ENCODE measurements at places on chromosomes 3 and 15. TPM values are rescaled to one million over a fixed set of nuclear protein-coding genes. Genes with fewer than 3 reads are reported as not detected.

DNA sequence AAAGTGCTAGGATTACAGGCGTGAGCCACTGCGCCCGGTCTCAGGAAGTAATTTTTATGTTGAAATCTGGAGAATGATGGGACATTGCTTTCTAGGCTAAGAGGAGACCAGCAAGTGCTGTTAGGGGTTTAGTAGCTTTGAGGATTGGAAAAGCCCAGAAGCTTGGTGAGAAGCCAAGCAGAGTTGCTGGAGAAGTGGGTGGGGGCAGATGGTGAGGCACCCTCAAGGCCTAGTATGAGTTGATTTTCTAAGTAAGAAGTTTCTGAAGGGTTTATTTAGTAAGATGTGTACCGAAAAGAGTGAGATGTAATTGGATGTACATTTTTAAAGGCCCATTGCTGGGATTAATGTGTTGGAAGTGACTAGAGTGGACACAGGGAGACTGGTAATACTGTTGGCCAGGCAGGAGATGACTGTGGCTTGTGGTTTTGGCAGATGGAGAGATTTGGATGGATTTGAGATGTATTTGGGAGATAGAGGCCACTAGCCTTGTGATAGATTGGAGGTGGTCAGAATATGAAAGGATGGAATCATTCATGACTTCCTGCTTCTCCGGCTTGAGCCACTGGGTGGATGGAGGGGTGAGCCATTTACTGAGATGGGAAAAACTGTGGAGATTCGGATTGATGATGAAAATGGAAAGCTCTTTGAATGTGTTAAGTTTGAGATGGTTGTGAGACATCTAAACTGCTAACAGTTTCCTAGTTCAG, 2.3 kb downstream of the LRRC28 start:
- no peak for DNase-seq
- peak overlapping the region; percentile 53 for H3K4me3 ChIP-seq
- H3K27ac ChIP-seq = peak overlapping the region; percentile 5
- peaks cover 26% of the 10 kb centered on the region for H3K4me1 ChIP-seq
- H3K36me3 ChIP-seq = peaks cover 18% of the 10 kb centered on the region

- H3K36me3 ChIP-seq = peaks cover 4% of the 10 kb centered on the region
- no peak overlapping the region for H3K27ac ChIP-seq
- H3K27me3 ChIP-seq = no peaks in the 10 kb centered on the region
- no peak overlapping the region for H3K4me3 ChIP-seq
These were observed 176.3 kb downstream of the ATP10A start for GRCh38 chr15:25686780-25687179.

DNA sequence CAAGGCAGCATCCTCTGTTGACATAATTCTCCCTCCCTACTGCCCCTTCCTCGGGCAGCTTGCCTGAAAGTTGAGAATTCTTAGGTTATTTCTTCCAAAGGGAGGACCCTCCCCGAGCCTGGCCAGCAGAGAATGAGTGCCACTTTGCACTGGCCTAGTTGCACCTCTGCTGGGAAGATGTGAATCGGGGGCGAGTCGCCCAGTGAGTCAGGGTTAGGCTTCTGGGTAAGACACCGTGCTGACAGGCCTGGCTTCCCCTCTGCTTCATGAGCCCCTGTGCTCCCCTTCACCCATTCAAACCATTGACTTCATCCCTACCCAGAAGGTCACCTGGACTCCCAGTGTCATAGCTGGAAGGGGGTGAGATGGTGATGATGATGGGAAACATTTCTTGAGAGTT, 82.3 kb downstream of the AAGAB start:
- H3K36me3 ChIP-seq = peaks cover 14% of the 10 kb centered on the region
- DNase-seq = no peak
- peaks cover 50% of the 10 kb centered on the region for H3K4me1 ChIP-seq
- no peak overlapping the region for H3K4me3 ChIP-seq

DNA sequence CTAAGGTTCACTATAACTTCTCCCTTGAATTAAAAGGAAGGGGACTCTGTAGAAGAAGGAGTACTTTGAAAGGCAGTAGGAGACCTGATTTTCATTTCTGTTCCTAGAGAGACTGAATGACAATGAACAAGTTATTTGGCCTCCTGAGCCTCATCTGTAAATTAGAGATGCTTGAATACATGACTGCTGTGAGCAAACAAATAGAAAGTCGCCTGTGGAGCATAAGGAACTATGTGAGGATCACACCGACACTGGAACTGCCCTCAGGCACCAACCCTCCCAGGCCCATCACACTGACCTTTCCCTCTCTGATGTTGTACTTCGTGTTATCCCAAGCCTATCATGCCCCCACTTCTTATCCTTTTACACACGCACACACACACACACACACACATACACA, 48.6 kb downstream of the IMPG2 start:
- H3K4me1 ChIP-seq = no peaks in the 10 kb centered on the region
- H3K27me3 ChIP-seq = no peaks in the 10 kb centered on the region
- DNase-seq = no peak
- no peaks in the 10 kb centered on the region for H3K36me3 ChIP-seq
- no peak overlapping the region for H3K27ac ChIP-seq

The ABI3BP gene
- not detected for total RNA-seq

The GOLGA6B gene
- not detected for total RNA-seq

The IDH3A gene
- 169 TPM for total RNA-seq

The GOLGA8R gene
- 70.9 TPM for total RNA-seq

The RTP4 gene
- total RNA-seq = 3.8 TPM

Measured in natural killer cell treated with Interleukin-12 subunit alpha and Interleukin-12 subunit beta and Interleukin-15 and Interleukin-18, amount 100 ng/mL, for 72 hours (primary cell).